ENCODE measurements at places on chromosomes 1 and 21.

GRCh38 chr1:2033165-2033564, 14.0 kb downstream of the GABRD start:
- DNase-seq: no peak

DNA sequence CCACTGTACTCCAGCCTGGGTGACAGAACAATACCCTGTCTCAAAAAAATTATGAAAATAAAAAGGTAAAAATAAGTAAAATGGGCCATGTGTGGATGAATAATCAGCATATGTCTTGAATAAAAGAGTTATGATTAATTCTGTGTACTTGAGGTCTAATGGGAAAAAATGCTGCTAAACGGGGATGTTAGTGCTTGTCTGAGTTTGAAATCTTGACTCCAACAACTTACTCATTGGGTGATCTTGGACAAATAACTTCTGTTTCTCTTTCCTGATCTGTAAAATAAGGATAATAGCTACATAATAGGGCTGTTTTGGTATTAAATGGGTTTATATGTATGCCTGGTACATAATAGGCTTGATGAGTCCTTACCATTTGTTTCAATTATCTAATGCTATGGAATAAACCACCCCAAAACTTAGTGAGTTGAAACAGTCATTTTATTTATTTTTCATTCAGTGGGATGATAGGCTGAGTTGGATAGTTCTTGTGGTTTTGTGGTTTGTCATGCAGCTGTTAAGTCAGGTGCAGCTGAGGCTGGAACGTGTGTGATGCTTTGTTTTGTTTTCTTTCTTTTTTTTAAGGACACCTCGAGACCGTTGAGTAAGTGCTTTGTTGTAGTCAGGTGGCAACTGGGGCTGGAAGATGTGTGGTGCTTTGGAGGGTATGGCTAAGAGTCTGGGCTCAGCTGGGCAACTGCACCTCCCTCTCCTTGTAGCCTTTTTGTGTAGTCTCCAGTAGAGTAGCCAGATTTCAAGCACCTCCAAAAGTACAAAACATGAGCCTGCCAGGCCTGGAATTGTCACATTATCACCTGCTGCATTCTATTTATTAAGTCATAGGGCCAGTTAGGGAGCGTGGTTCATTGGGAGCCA, 4.9 kb downstream of the MDM4 start:
- DNase-seq: peak; percentile 39

DNA sequence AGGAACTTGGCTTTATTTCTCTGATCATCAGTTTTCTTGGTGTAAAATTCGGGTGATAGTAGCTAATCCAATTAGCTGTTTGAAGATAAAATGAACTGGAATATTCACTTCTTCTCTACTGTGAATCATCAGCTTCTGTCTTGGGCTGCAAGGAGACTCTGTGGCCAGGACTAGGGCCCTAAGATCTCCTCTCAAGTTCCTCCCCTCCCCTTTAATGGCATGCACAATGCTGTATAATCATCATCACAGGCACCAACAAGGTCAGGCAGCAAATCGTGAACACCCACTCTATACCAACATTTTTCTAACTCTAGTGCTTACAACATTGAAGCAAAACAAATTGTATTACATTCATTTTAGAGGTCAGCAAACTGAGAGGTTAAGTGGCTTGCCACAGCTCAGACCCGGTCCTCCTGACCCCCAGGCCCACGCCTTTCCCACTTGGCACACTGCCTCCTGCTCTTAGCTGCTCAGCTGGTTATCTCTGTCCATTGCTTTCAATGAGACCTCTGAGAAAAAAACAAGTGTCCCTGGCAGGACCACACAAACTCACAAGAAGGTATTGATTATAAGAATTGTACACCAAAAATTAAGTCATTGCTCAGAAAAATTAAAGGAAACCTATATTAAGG, 31.8 kb downstream of the LRRC52 start:
- DNase-seq: no peak

DNA sequence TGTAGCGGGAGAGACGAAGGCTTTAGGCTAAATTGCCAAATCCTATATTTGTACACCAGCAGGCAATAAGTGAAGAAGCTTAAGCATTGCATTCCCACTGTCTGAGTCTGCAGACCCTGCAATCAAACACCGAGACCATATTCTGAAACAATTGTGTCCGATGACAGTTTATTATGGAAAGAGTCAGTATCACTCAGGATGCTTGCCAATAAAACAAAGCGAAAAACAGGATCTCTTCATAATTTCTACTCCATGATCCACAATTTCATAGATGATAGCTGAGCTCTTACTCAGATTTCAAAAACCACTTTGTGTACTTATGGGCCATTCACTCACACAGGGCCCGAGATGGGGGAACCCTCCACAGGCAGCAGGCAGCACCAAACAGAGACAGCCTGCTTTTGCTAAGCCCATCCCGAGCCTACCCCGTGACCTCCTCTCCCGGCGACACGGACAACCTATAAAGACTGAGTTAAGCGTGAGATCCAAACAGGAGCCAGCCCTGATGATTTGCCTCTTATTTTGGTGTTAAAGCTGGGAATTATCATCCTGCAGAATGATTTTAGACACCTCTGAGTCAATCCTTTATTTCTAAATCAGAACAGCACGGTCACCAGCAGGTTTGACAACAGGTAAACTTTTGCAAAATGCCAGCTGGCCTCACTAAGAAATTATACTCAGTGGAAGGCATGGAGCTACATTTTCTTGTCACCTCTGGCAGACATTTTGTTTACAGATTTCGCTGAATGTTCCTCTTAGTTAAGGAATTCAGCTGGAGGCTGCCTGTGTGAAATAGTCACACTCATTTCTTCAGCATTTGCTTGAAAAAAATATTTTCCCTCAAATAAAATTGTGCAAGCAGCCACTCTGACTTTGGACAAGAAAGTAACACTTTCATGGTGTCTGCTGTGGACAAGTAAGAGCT, 212.4 kb downstream of the GPATCH2 start:
- DNase-seq: no peak

DNA sequence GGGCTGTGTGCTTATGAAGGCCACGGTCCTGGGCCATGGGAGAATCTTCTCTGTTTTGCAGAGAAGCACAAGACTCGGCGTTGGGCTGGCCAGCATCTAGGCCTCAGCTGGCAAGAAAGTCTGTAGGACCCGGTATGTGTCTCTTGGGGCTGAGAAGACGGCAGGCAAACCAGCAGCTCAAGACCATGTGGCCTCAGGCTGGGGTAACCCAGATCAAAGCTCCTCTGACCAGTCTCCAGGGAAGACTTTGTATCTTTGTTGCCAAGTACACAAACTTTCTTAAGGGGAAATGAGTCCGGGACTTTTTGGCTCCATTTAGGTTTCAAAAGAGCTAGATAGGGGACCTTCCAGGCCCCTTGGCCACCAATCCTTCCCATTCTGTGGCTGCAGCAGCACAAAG, 60.1 kb downstream of the PTP4A2 start:
- no peak for DNase-seq

DNA sequence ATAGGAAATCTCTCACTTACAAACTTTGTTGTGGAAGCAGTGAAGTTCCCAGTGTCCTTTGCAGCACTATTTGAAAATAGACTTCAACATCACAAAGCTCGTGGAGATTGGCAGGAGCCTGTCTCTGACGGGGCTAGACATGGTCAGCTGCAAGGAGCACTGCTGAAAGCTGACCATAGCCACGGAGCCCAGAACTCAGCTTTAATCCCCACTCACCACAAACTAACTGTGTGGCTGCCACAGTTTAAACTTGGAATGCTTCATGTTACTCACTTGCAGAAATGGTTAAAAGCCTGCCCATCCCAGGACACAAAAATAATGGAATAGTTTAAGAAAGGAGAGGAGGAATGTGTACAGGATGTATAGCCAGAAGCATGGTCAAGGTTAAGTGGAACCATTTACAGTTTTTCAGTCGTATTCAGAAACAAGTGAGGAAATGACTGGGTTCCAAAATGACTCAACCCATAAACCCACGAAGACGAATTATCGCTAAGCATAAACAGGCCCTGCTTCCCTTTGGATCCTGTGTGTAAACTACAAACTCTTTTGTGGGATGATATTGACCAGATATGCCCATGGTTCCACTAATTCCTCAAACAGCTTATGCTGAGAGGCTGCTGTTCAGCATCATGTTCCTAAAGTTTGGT, 18.2 kb downstream of the DNALI1 start:
- no peak for DNase-seq

DNA sequence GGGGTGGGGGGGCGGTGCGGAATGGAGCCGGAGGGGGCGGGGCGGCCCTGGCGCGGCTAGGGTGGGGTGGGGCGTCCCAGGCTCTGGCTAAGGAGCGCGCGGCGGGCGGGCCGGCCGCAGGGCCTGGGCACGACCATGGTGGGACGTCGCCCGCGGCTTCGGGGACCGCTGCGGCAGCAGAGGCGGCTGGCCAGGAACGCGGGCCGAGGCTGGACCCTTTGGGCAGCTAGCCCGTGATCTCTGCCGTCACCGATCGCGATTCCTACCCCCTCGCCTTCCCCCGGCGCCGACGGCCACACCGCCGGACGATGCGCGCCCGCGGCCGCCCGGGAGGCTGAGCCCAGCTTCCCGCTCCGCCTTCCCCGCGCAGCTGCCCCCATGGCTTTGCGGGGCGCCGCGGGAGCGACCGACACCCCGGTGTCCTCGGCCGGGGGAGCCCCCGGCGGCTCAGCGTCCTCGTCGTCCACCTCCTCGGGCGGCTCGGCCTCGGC, at the start of gene MAP3K21:
Gene MAP3K21, plus strand, starts transcription at position 74 of the 491 bp plus-strand sequence. Its CDS starts 305 bp downstream, at position 379.
- DNase-seq: no peak

GRCh38 chr1:10495475-10495817, 20.7 kb downstream of the PEX14 start:
- DNase-seq: no peak

DNA sequence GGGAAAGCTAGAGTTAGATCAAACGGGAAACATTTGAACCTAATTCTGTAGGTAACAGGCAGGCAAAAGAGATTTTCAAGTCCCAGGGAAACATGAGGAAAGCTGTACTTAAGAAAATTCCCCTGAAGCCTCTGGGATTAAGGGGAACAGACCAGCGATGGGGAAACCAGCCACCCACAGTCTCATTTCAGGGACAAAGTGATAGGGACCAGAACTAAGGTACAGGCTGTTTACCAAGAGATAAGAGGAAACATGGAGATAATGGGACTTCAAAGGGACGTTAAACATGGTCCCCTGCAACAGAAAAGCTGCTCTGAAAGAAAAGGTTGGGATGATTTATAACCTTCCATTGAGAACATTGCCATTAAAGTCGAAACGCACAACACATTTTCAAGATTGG, 84.4 kb downstream of the NTPCR start:
- DNase-seq: no peak

GRCh38 chr1:160863774-160864131, 1.1 kb upstream of the CD244 start:
- DNase-seq: no peak

GRCh38 chr1:1761504-1762376, 16.5 kb downstream of the NADK start:
- DNase-seq: no peak

DNA sequence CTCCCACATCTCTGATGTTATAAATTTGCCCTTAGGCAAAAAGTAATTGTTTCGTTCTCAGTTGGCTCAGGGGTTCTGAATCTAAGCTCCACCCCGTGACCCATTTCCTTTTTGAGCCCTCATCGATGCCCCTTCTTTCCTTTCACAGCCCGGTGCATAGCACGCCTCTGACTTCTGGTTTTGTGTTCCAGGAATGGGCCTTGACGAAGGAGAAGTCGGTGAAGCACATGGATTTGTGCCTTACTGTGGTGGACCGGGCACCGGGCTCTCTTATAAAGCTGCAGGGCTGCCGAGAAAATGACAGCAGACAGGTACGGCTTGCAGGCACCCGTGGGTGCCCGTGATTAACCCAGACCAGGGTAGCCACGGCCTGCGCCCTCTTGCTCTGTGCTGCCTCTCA, 151.9 kb downstream of the PGBD5 start:
- DNase-seq: no peak

- DNase-seq: peak; percentile 83
These were observed at the start of gene LRRC3 for GRCh38 chr21:44454747-44455523. Gene LRRC3, plus strand, starts transcription at chr21:44455510. Its CDS starts 1,135 bp downstream, at chr21:44456645.

GRCh38 chr1:167221126-167221737, 546 bp downstream of the POU2F1 start:
- no peak for DNase-seq

DNA sequence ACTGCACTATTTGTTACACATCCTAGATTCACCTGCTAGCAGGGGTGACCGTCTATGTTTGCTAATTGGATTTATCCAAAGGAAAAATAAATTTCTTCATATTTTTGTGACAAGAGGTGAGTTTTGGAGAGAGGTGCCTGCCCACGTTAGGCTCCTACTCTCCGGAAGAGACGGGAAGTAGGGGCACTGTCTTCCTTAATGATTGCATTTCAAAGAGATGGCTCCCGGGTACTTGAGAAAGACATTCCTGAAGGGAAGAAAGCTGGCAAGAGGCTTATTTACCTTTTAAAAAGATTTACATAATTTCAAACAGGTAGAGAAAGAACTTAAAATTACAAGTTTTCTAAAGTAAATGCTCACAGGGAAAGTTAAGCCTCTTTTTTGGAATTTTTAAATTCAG, 18.7 kb upstream of the IL19 start:
- DNase-seq: no peak

DNA sequence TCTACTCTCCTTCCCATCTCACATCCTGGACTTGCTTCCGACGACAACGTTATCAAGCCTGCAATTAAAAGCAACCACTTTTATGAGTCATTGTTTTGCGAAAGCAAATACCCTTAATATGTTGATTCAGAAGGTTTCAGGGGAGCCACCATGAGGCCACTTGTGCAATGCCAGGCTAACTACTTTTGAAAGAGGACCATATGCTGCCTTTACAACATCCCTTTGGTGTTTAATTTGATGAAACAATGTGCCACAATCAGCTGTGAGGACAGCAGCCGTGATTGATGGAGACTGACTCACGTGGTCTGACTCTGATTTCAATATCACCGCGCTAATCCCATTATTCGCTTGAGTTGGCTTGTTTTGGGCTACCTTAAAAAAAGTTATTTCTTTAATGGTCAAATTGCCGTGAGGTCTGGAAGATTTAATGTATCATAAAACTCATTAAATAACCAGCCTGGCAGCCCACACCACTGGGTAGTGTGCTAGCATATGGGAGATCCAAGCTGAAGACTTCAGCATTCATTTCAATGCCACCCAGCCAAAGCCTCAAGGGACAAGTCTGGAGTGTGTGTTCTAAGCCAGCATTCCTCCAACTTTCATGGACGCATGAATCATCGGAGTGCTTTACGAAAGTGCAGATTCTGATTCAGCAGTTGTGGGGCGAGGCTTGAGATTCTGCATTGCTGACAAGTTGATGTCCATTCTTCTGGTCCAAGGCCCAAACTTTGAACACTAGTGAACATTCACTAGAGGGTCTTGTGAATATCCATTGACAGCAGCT, 73.3 kb upstream of the PAXBP1 start:
- DNase-seq: no peak

GRCh38 chr21:25360593-25360992, 246.7 kb downstream of the MRPL39 start:
- no peak for DNase-seq

- DNase-seq: no peak
These were observed 129.0 kb downstream of the SYF2 start for GRCh38 chr1:25103164-25103795.

DNA sequence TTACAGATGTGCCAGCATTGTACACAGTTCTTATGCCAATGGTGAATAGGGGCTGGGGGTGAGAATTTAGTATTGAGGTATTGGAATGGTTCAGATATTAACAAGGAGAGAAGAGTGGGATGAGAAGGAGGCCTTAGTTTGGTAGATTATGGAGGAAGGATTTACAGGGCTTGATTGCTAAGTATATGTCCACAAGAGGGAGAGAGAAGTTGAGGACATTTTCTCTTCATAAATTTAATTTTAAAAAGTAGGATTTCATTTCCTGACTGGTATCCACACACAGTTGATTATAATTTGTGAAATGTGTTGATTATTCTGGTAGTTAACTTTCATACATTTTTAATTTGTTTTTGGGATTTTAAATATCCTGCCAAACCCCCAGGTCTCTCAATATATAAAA, 213.0 kb downstream of the ADGRL2 start:
- no peak for DNase-seq

Data from stimulated activated CD4-positive, alpha-beta T cell treated with anti-CD3 and anti-CD28 coated beads, Interleukin-4, amount 100 ng/mL, for 1 hour (primary cell).